GM12878 (cell line): ENCODE measurements at places on chromosomes 4 and X. TPM values are rescaled to one million over a fixed set of nuclear protein-coding genes. Genes with fewer than 3 reads are reported as not detected.

DNA sequence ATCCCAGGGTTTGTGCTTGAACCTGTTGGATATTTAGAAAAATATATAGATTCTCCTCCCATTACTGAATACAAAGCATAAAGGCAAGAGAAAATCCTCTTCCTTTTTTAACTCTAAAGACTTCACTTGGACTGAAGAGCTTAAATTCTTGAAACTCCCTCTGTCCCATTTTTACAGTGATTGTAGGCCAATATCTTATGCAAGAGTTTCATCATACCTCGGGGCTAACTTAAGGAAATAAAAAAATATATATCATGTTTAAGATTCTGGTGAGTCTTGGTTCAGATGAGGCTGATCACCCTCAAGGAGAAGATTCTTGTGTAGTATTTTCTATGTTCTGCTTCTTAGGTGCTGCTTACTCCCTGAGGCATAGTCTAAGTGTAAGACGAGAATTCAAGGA lies 1449.6 kb downstream of the C4orf33 start:
- DNase-seq: no peak

DNA sequence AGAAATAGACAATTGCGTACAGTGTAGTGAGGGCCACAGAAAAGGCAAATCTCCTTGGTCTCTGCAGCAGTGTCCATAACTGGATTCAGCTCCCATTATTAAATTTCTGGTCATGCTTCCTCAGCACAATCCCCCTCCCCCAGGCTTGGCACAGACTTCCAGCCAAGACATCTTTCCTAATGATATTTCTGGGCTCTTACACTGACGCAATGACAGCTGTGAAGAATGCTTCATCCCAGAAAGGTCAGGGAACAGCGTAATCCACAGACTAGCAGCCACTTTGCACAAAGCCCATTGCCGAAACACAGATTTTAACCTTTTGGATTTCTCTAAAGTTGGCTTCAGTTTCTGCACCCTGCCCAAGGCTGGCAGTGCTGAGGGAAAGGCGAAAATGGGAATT lies 597.6 kb upstream of the CPEB2 start:
- no peak for DNase-seq

- no peak for DNase-seq
Observed at GRCh38 chrX:46837558-46838485, 979 bp downstream of the RP2 start.

- DNase-seq: no peak
Observed at GRCh38 chrX:17521871-17522693, 147.1 kb downstream of the NHS start.

DNA sequence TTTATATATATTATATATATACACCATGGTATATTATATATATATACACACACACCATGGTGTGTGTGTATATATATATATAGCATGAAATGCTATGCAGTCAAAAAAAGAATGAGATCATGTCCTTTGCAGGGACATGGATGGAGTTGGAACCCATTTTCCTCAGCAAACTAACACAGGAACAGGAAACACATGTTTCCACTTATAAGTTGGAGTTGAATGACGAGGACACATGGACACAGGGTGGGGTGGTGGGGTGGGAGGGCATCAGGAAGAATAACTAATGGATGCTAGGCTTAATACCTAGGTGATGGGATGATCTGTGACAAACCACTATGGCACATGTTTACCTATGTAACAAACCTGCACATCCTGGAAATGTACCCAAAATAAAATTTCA lies 293.6 kb upstream of the NDST3 start:
- no peak for DNase-seq

GRCh38 chr4:47101453-47101852 lies 70.1 kb downstream of the GABRB1 start:
- no peak for DNase-seq

GRCh38 chrX:129077424-129078170 lies 445.7 kb downstream of the SMARCA1 start:
- no peak for DNase-seq

GRCh38 chr4:121464854-121465253 lies 84.0 kb upstream of the QRFPR start:
- DNase-seq: no peak

- DNase-seq: no peak
Observed at GRCh38 chr4:61245069-61245714, 45.1 kb downstream of the ADGRL3 start.

GRCh38 chr4:8506373-8507195 lies 66.0 kb downstream of the TRMT44 start:
- no peak for DNase-seq

GRCh38 chrX:49988143-49988542 lies 65.7 kb downstream of the CLCN5 start:
- no peak for DNase-seq

GRCh38 chr4:85426366-85426765 lies 48.6 kb upstream of the ARHGAP24 start:
- DNase-seq: no peak

DNA sequence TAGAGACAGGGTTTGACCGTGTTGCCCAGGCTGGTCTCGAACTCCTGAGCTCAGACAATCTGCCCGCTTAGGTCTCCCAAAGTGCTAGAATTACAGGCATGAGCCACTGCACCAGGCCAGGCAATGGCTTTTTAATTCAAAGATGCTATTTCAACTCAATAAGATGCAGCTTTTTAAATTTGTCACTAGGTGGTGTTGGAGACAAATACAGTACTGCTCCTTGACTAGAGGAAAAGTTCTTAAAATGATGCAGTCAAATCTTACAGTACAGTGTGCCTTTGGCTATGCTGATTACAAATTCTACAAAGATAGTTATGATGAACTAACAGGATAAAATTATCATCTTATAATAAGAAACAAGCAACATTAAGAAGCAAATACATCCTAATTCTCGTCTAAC lies 441.1 kb downstream of the KCNIP4 start:
- no peak for DNase-seq

- no peak for DNase-seq
Observed at GRCh38 chr4:82508806-82509428, 52.9 kb downstream of the TMEM150C start.

DNA sequence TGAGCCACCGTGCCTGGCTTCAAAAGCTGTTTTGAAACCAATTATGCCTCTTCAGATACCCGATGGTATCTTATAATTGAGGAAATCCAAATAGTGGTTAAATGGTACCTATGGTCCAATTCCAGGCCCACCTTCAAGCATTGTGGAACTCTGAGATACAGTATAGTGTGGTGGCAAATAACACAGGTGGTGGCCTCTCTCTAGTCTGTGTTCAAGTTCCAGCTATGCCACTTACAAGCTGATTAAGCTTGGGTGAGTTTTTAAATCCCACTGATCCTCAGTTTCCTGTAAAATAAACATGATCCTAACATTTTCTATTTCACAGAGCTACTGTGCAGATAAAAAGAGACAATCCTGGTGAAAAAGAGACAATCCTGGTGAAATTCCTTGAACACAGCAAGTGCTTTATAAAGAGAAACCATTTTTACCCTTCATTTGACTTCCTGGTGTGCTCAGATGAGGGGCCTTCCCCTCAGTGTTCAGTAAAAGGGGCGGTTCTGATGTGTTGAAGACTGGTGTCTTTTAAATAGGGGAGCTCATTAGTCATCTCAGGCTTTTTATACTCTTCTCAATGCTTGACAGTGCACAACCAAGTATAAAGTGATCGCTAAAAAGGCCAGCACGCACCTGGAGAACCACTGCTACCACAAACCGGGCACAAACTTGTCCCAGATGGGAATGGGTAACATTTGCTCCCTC lies 30.8 kb upstream of the CD40LG start:
- no peak for DNase-seq

- no peak for DNase-seq
Observed at GRCh38 chrX:39653691-39654090, 444.1 kb downstream of the BCOR start.

- DNase-seq: no peak
Observed at GRCh38 chr4:61489927-61490326, 289.8 kb downstream of the ADGRL3 start.

DNA sequence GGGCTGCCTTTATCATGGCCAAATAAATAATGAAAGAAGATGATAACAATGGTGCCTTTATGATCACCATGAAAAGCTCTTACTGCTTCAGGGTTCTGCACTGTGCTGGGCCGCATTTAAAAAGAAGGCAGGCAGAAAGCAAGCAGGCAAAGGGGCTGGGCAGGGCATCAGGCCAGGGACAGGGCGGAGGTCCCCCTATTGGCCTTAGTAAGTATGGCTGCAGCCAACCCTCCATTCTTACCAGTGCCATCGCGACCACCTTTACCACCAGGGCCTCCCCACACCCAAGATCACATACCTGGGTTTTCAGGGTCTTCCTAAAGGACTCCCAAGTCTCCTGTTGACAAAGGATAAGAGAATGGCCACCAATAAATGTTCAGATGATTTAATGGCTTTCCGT lies 38.9 kb downstream of the CNGA2 start:
- DNase-seq: no peak

DNA sequence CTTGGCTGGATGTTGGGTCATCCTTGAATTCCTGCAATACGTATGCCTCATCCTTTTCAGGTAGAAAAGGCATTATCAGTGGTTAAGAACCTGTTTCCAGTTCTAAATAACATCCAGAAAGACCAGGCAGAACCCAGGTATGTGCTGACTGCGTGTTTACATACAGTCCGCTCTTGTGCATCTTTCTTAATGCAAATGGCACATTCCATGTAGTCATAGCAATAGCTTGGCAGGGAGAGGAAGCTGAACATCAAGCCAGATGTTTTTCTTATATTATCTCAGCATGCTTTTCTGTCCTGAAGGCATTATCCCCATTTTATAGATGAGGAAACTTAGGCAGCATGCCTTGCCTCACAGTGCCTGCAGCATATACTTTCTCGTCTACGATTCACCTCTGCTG lies 2.1 kb downstream of the DCLK2 start:
- no peak for DNase-seq

NIPAL1 gene
- total RNA-seq: 8.7 and 10.0 TPM in 2 replicates

GAGE1 gene
- not detected in 2 replicates for total RNA-seq

TBC1D14 gene
- 32.1 and 38.1 TPM in 2 replicates for total RNA-seq

CT83 gene
- not detected in 2 replicates for total RNA-seq

LARP1B gene
- total RNA-seq: 15.2 and 15.8 TPM in 2 replicates
